ENCODE measurements at places on chromosomes 3 and 15.

DNA sequence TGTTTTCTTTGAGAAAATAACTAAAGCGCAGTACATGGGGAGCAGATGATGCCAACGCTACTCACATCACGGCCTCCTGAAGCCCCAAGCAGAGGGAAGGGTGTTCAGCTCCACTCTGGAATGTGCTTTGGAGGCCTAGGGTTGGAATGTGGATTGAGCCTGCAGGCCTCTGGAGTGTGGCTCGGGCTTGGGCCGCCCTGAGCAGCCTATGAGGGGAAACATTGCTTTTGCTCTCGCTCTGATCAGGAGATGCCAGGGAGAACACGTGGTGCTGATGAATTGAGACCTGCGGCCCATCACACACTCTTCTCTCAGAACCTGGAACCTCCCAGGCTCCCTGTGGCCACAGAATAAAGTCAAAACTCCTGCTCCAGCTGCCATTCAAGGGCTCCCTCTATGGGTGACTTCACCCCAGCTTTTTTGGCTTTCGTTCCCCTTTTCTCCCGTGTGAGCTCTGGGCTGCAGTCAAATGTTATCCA is 23.3 kb downstream of the CCDC13 start:
- no peaks in the 10 kb centered on the region for H3K27me3 ChIP-seq
- no peak for DNase-seq
- H3K4me1 ChIP-seq = peaks cover 5% of the 10 kb centered on the region
- H3K36me3 ChIP-seq = no peaks in the 10 kb centered on the region
- H3K4me3 ChIP-seq = no peak overlapping the region

GRCh38 chr15:59420986-59421618 is 16.9 kb upstream of the FAM81A start:
- H3K27ac ChIP-seq = no peak overlapping the region
- no peaks in the 10 kb centered on the region for H3K27me3 ChIP-seq

DNA sequence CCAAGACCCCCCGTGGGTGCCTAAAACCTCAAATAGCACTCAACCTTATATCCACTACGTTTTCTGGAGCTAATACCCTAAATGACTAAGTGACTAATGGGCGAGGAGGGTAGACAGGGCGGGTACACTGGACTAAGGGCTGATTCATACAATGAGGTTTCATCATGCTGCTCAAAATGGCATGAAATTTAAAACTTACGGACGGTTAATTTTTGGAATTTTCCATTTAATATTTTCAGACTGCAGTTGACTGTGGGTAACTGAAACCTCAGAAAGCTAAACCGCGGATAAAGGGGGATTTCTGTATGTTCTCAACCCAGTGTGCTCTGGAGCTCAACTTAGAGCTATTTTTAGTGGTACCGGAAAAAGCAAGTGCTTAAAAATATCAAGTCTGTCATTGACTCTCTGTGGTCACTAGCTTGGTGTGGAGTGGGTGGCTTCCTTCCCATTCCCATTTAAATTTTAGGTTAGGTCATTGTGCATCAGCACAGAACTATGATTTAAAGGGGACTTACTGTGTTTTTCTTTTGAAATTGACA is 72.9 kb downstream of the LRRC28 start:
- no peaks in the 10 kb centered on the region for H3K27me3 ChIP-seq
- H3K27ac ChIP-seq = peak overlapping the region; percentile 12
- H3K36me3 ChIP-seq = no peaks in the 10 kb centered on the region
- peaks cover 2% of the 10 kb centered on the region for H3K4me1 ChIP-seq

- no peak overlapping the region for H3K4me3 ChIP-seq
- H3K4me1 ChIP-seq = no peaks in the 10 kb centered on the region
- H3K36me3 ChIP-seq = no peaks in the 10 kb centered on the region
- DNase-seq = no peak
Measured at GRCh38 chr15:83928392-83928734, 274.4 kb downstream of the ADAMTSL3 start.

DNA sequence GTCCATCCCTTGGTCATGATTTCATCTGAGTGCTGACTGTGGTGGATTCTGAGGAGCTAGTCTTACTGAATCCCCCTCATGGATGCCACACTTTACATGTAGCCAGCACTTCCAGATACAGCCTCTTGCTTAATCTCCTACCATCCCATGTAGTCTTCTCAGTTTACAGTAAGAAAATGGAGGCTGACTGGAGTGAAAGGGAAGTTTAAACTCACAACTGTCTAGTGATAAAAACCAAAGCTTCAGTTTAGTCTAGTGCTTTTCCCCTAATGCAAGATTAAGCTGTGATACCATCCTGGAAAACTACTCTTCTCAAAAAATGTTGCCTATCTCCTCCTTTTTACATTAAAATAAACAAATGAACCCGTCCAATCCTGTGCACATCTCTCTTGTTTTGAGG is 146.8 kb upstream of the HES1 start:
- no peaks in the 10 kb centered on the region for H3K4me1 ChIP-seq
- H3K27ac ChIP-seq = no peak overlapping the region
- H3K27me3 ChIP-seq = no peaks in the 10 kb centered on the region
- DNase-seq = no peak

- H3K36me3 ChIP-seq = peaks cover 32% of the 10 kb centered on the region
- H3K4me3 ChIP-seq = peak overlapping the region; percentile 90
- no peak for DNase-seq
Measured at GRCh38 chr3:64021922-64022321, 1.4 kb downstream of the PSMD6 start.

Data from kidney (tissue), 22 donors.